Upper lobe of left lung (tissue), 6 donors: ENCODE measurements at places on chromosomes 2 and 18. TPM values are rescaled to one million over a fixed set of nuclear protein-coding genes. Genes with fewer than 3 reads are reported as not detected.

DNA sequence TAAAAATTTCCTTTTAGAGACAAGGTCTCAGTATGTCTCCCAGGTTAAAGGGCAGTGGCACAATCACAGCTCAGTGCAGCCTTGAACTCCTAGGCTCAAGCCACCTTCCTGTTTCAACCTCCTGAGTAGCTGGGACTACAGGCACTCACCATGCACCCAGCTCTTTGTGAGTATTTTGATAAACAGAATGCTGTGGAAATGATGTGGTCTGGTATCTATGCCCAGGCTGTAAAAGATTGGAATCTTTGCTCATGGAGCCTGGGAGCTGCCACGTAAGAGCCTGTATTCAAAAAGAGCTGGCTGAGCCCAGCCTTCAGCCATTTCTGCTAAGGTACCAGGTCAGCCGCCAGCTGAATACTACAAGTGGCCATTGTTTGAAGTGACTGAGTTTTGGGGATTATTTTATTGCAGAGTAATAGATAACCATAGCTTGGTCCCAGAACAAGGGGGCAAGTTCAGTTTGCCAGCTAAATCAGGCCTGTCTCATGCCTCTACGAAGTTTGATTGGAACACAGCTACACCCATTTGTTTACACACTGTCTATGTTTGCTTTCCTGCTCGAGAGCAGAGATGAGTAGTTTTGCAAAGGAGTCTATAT, 21.3 kb upstream of the ARL5A start:
- H3K4me3 ChIP-seq, result no peak overlapping the region
- H3K27ac ChIP-seq, result peak overlapping the region; percentile 1
- no peak for DNase-seq
- no peaks in the 10 kb centered on the region for H3K27me3 ChIP-seq

DNA sequence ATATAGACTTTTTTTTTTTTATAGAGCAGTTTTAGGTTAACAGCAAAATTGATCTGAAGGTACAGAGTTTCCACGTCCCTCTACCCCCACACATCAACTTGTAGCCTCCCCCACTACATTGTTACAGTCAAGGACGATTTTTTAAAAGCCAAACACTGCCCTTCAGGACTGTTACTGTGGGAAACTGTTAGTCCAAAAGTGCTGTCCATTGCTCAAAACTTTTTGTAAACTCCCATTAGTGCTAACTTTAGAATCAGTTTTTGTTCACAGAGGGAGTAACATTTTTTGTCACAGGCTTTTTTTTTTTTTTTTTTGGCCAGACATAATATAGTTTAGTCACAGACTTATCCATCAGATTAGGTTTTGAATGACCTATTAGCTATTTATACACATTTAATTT, 24.1 kb downstream of the ELP2 start:
- no peak overlapping the region for H3K4me3 ChIP-seq
- no peaks in the 10 kb centered on the region for H3K27me3 ChIP-seq
- peaks cover 93% of the 10 kb centered on the region for H3K36me3 ChIP-seq
- H3K4me1 ChIP-seq, result no peaks in the 10 kb centered on the region

DNA sequence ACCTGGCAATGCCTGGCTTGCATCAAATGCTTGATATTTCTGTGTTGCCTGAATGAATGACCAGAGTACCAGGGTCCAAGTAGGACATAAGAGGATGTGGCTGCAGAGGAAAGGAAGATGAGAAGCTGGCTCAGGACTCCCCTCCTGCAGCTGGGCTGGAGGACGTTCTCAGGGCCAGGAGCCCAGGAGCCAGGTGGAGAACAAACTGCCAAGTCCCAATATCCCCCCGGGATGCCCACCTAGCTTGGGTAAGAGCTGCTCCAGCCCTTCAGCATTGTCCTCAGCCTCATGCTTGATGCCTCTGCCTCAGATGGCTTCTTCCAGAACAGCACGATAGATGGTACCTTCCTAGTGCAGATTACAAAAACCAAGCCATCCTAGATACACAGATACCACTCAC, 8.6 kb upstream of the ATP6V1B1 start:
- no peak overlapping the region for H3K4me3 ChIP-seq
- H3K4me1 ChIP-seq, result no peaks in the 10 kb centered on the region
- no peaks in the 10 kb centered on the region for H3K27me3 ChIP-seq
- no peak for DNase-seq
- H3K36me3 ChIP-seq, result no peaks in the 10 kb centered on the region
- no peak overlapping the region for H3K27ac ChIP-seq

DNA sequence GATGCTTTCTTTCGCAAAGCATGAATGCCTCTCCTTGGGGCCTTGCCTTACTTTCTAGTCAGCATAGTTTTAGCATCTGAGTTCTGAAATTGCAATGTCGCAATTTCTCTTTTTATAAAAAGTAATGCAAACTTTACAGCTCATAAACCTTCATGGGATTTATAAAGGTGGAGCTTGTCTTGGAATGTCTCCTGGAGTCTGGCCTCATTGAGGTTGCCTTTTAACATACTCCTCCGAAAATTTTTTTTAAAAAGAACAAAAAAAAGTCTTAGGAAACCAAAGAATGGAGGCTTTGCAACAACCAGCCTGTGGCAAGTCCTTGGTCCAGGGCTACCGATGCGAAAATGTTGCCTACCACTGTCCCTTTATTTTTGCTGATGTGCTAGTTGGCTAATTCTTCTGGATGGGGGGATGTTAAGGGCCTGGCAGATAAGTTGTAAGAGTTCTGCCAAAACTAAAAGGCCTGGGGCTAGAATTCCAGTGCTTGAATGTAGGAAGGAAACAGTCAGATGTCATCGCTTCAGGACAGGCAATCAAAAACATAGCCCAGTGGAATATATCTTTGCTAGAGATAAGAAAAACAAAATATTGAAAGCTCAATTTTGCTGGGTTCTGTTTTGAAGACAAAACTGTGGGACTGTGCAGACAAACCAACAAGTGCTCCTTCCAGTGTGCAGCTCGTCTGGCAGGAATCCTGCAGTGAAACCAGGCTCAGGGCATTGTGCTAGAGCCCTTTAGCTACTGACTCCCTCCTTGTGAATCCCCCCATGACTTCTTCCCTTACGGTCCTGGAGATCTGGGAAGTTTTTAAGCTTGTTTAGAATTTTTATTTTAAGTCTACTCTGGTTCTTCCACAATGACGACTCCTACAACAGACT, 213.0 kb downstream of the PIEZO2 start:
- H3K27ac ChIP-seq, result no peak overlapping the region
- no peaks in the 10 kb centered on the region for H3K36me3 ChIP-seq
- no peak for DNase-seq
- H3K27me3 ChIP-seq, result no peaks in the 10 kb centered on the region
- H3K4me3 ChIP-seq, result no peak overlapping the region

DNA sequence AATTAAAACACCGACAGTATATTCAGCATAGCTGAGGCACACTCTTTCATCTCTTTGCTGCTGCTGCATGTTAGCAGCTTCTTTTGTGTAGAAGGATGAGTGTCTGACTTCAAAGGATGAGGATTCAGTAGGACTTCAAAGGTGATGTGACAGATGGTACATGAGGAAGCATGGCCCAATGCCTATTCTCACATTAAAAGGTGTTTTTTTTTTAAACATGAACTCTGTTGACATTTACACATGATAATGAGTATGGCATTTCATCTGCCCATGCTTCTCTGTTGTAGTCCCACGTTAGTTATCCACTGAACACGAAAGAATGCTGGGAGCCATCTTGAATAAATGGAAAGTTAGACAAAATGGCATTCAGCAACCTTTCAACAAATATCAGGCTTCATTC, 1950.8 kb upstream of the PIK3C3 start:
- H3K27ac ChIP-seq, result no peak overlapping the region
- H3K27me3 ChIP-seq, result no peaks in the 10 kb centered on the region
- DNase-seq, result no peak
- no peak overlapping the region for H3K4me3 ChIP-seq
- H3K36me3 ChIP-seq, result no peaks in the 10 kb centered on the region
- no peaks in the 10 kb centered on the region for H3K4me1 ChIP-seq

DNA sequence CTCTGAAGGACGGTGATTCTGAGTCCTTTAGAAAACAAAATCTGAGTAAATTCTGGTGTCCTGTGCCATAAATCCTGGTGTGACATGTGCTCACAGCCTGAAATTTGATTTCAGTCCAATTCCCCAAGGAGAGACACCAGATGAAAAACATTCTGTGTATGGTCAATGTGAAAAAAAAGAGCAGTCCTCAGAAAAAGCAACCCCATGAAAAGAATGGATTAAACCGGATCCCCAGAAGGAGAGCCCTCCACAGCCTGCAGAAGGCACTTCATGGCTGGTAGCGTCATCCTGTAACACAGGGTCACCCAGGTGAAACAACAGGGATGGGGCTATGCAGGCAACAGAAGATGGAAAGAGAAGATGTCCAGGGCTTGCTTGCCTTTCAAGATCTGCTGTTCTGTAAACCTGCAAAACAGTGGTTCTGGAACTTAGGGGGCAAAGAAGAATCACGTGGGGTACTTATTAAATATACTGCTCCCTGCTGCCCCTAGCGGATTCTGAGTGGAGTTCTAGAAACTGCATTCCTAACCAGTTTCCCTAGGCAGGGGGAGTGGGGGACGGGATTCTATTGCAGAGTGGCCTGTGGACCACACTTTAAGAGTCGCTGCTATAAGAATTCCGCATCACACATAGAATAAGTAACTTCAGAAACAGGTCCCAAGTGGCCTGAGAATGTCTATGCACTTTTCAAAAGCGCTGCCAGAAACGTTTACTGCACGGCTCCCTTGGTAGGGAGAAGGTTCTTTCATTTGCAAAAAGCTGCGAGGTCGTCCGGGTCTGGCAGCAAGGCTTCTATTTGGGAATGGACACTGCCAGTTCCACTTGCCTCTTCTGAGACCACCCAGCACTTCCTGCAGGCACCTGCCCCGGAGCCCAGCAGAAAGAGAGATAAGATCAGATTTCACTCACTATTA, 118.9 kb upstream of the ARL5A start:
- no peak overlapping the region for H3K27ac ChIP-seq
- H3K36me3 ChIP-seq, result no peaks in the 10 kb centered on the region
- no peak for DNase-seq
- peaks cover 17% of the 10 kb centered on the region for H3K4me1 ChIP-seq
- no peaks in the 10 kb centered on the region for H3K27me3 ChIP-seq

- DNase-seq, result no peak
- H3K27me3 ChIP-seq, result no peaks in the 10 kb centered on the region
- H3K27ac ChIP-seq, result no peak overlapping the region
- H3K4me1 ChIP-seq, result no peaks in the 10 kb centered on the region
- H3K4me3 ChIP-seq, result no peak overlapping the region
- no peaks in the 10 kb centered on the region for H3K36me3 ChIP-seq
Measured at GRCh38 chr18:36499938-36500337, 202.4 kb downstream of the FHOD3 start.

FAM161A gene
- total RNA-seq, result 4.2 TPM

- peaks cover 14% of the 10 kb centered on the region for H3K4me1 ChIP-seq
- H3K36me3 ChIP-seq, result no peaks in the 10 kb centered on the region
- H3K27ac ChIP-seq, result no peak overlapping the region
- DNase-seq, result no peak
- no peak overlapping the region for H3K4me3 ChIP-seq
- H3K27me3 ChIP-seq, result no peaks in the 10 kb centered on the region
Measured at GRCh38 chr2:162113088-162113775, 38.8 kb downstream of the GCG start.

GRCh38 chr2:210442878-210443277, 33.7 kb downstream of the LANCL1 start:
- H3K36me3 ChIP-seq, result no peaks in the 10 kb centered on the region
- no peak overlapping the region for H3K27ac ChIP-seq
- no peak for DNase-seq
- peaks cover 8% of the 10 kb centered on the region for H3K4me1 ChIP-seq
- no peaks in the 10 kb centered on the region for H3K27me3 ChIP-seq
- H3K4me3 ChIP-seq, result no peak overlapping the region

FBXO48 gene
- total RNA-seq, result 1.2 TPM

GRCh38 chr2:239814861-239815601, 210.1 kb downstream of the NDUFA10 start:
- H3K27ac ChIP-seq, result peak overlapping the region; percentile 37
- DNase-seq, result no peak
- peaks cover 9% of the 10 kb centered on the region for H3K4me1 ChIP-seq
- no peaks in the 10 kb centered on the region for H3K36me3 ChIP-seq
